ENCODE measurements at places on chromosomes 1 and 21.
A peak's percentile ranks its signal among the peaks of the same experiment; 100 is the strongest.

DNA sequence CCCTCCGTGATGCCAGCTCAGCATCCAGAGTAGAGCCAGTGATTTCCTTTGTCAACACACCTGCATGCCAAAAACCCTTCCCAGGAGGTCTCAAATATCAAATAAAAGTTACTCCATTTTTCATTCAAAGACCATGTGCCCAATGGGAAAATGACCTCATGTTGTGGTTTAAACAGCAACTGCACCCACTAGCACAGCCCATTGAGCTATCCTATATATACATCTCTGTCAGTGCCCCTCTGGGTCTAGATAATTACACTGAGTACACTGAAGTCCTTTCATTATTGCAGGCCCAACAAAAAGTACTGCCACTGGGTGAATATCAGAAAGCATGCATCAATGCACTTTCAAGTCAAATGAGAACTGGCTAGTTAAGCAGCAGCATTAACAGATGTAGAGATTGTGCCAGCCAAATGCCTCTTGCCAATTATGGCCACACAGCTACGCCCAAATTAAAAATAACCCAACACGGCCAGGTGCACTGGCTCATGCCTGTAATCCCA, 117.7 kb downstream of the SLC45A1 start:
- DNase-seq, result no peak

DNA sequence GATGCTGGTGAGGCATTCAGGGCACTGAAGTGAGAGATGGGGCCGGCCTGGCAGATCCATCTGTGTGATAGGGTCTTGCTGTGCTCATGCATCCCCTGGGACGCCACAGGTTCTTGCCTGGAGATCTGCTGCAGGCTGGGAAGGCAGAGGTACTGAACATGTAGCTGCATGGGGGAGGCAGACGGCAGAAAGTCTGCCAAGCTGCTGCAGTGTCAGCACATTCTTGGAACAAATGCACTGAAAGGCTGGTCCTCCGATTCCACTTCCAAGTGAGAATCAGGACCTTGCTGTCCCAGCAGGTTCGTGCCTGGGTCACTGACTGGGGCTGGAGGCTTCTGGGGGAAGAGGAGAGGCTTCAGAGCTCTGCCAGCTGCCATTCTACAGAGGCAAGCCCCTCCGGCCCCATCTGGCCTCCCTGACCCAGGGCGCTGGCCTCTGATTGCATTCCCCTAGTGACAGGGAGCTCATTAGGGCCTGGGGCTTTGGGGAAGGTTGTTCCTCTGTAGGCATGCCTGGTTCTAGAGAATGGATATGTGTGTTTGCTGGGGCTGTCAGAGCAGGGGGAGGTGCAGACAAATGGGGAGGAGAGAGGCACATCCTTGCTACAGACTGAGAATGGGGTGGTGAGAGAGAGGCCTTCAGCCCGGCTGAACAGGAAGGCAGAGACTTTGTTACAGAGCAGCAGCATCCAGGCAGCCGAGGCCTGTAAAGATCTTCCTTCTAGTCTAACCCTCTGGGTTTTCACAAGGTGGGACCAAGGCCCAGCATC, 174.0 kb downstream of the TRABD2B start:
- no peak for DNase-seq

GRCh38 chr1:154777154-154777553, 92.9 kb downstream of the KCNN3 start:
- DNase-seq, result no peak

- peak; percentile 83 for DNase-seq
Measured at GRCh38 chr1:51768971-51769588, 109.4 kb downstream of the NRDC start.

DNA sequence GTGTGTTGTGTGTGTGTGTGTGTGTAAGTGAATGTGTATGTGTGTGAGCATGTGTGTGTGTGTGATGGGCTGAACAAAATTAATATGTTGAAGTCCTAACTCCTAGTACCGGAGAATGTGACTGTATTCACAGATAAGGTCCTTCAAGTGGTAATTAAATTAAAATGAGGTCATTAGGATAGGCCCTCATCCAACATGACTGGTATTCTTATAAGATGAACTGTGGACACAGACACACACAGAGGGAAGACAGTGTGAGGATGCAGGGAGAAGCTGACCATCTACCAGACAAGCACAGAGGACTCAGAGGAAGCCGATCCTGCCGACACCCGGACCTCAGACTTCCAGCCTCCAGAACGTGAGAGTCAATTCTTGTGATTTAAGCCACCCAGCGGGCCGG, 91.2 kb upstream of the PGBD5 start:
- DNase-seq, result no peak

GRCh38 chr1:180144659-180145357, 9.9 kb upstream of the QSOX1 start:
- DNase-seq, result no peak

DNA sequence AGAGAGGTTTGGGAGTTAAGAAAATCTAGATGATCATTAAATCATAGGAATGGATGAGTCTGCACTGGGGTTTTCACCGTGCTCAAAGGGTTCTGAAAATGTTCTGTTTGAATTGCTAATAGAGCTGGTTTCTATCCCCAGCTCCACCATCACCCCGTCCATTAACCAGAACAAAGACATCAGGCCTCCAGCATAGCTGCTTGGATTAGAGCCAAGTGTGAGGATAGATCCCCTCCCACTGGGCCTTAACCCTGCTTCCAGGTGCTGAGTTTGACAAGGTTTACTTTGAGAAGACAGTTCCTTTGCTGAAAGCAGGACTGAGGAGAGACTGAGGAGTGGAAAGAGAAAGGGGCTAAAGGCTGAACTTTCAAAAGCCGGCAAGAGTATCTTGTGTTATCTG, 48.3 kb downstream of the MPZL1 start:
- DNase-seq, result no peak

DNA sequence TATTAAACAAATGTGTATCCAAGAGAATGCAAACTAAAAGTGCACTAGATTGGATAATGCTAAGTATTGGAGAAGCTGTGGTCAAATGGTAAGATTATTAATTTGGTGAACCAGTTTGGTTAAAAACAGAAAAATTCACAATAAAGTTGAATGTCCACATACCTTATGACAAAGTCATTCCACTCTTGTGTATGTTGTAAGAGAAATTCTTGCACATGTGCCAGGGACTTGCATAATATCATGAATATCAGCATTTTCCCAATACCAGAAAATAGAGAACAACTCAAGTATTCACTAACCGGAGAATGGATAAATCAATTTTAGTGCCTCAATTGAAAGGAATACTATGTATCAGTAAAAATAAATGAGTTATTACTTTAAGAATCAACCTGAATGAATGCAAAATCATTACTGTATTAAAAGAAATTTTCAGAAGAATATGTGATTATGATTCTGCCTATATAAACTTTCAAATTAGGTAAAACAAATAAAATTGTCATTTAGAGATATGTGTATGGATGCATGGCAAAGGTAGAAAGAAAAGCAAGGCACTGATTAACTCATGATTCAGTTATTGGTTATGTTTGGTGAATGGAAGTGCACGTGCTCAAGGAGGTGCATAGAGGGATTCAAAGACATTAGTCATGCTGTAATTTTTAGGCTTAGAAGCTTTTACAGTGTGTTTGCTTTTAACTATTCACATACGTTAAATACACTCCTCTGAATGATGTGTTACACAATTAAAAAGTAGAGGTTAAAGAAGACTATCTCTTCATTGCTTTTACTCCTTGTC, 217.4 kb upstream of the KCNK2 start:
- DNase-seq, result no peak

GRCh38 chr1:206075786-206076755, 23.1 kb downstream of the RHEX start:
- no peak for DNase-seq

DNA sequence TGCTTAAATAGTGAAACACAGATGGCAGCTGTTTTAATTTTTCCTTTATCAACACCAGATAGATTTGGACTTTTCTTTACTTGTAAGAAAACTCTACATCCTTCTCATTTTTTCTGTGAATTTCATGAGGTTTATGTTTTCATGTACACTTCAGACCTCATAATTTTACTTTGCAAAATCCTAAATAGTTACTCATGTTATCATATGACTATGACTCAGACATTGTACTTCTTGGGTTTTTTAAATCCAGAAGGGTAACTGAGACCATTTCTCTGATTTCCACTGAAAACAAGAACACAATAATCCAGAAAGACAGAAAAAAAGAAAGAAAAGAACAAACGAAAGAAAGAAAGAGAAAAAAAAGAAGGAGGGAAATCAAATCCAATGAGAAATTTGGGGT, 1021.6 kb downstream of the NCAM2 start:
- DNase-seq, result no peak

DNA sequence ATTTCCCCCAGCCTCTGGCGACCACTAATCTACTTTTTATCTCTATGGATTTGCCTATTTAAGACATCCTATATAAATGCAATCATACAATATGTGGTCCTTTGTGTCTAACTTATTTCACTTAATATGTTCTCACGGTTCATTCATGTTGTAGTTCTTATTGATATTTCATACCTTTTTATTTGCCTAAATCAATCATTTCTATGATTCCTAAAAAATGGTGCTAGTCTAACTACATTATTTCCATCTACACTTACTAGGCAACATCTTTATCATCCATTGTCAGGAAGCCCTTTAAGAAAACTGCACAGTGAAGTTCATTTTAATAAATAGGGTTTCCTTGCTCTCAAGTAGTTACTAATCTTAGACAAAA, 380 bp upstream of the FBXO28 start:
- DNase-seq, result no peak

DNA sequence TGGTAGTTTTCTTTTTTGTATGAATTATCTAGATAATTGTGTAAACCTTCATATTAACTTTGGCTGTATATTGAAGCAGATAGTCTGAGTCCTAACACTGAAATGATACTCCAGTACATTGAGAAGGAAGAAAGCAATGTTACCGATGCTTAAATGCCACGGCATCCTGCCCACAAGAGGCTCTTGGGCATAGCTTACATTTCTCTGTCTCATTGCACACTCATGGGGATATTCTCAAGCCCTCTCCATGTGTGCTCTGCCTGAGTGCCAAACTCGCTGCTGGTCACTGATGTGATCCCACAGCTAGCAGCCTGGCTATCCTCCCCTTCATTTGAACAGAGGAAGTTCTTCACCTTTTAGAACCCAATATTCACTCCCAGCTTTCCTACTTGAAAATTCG, 179.4 kb downstream of the TGFB2 start:
- DNase-seq, result no peak

- DNase-seq, result no peak
Measured at GRCh38 chr1:56099766-56100265, 479.5 kb downstream of the PLPP3 start.

GRCh38 chr1:207462535-207462934, 8.4 kb downstream of the CR2 start:
- no peak for DNase-seq

DNA sequence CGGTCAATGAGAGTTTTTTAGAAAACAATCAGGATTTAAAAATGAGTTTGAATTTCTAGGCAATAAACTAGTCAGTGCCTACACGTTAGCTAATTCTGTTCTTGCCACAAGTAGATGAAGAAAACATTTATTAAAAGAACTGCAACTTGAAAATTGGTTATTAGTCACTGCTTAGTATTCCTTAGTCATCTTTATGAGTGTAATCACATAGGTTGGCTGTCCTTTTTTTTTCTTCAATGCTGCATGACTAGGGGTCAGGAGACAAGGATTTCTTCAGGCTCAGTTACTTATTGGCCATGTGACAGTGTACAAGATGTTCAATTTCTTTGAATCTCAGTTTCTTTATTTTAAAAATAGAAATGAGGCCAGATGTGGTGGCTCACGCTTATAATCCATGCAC, 17.1 kb downstream of the SOAT1 start:
- no peak for DNase-seq

- DNase-seq, result no peak
Measured at GRCh38 chr1:43344267-43344850, 6.7 kb downstream of the MPL start.

GRCh38 chr1:181737056-181737455, 253.7 kb downstream of the CACNA1E start:
- no peak for DNase-seq

DNA sequence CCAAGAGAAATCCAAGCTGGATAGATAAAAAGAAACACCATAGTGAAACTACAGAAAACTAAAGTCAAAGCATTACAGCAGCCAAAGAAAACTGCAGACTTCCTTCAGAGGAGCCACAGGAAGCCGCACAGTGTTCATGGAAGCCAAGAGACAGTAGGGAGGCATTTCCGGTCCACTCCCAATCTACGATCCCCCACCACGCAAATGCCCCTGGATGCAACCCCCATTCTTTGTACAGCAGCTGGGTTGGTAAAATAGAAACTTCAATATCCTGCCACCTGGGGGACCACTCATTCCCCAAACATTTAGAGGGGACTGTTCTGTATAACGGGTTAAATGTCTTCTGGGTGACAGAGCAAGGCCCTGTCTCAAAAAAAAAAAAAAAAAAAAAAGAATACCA, 43.9 kb upstream of the TSPEAR start:
- no peak for DNase-seq

GRCh38 chr1:168714012-168714411, 15.0 kb downstream of the DPT start:
- DNase-seq, result no peak

GRCh38 chr1:84830136-84830535, 62.9 kb downstream of the LPAR3 start:
- no peak for DNase-seq

DNA sequence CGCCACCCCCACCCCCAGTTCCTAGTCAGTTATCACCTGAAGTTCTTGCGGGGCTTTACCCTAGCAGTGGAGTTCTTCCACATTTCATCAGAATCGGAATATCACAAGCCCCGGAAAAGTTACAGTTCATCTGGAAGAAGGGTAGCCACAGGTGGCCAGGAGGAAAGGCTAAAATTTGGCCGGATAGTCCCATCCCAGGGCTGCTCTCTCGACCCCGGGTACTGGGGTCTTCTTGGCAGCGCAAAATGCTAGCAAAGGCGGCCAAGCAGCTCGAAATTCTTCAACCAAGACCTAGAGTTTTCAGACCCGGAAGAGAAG, 7.9 kb downstream of the HLX start:
- no peak for DNase-seq

DNA sequence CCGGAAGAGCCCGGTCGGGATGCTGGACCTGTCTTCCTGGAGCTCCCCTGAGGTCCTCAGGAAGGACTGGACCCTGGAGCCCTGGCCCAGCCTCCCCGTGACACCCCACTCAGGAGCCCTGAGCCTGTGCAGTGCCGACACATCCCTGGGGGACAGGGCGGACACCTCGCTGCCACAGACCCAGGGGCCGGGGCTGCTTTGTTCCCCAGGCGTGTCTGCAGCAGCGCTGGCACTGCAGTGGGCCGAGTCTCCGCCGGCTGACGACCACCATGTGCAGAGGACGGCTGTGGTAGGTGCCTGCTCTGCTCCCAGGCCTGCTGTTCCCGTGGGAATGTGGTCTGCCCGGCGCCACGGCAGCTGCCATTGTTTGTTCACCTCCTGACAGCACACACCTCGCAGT, 42.1 kb upstream of the DIP2A start:
- no peak for DNase-seq

DNA sequence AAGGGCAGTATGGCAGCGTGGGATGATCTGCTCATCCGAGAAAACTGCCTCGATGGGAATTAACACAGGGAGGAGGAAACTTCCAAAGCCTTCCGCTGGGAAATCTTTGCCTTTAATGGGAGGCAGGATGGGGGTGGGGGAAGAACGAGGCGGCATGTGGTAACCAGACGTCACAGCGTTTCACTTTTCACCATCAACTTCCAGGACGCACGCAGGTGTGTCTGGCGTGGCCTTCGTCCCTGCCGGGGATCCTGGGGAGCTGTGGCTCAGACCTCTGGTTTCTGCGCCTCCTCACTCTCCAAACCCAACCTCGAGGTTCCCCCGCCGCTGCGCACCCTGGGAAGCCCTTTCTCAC, 282 bp downstream of the RSPH1 start:
- no peak for DNase-seq

GRCh38 chr1:53326598-53327181, 1.2 kb downstream of the LRP8 start:
- DNase-seq, result no peak

All from pons (tissue), 1 donor.